ENCODE measurements at places on chromosomes 6 and 20. TPM values are rescaled to one million over a fixed set of nuclear protein-coding genes. Genes with fewer than 3 reads are reported as not detected.

DNA sequence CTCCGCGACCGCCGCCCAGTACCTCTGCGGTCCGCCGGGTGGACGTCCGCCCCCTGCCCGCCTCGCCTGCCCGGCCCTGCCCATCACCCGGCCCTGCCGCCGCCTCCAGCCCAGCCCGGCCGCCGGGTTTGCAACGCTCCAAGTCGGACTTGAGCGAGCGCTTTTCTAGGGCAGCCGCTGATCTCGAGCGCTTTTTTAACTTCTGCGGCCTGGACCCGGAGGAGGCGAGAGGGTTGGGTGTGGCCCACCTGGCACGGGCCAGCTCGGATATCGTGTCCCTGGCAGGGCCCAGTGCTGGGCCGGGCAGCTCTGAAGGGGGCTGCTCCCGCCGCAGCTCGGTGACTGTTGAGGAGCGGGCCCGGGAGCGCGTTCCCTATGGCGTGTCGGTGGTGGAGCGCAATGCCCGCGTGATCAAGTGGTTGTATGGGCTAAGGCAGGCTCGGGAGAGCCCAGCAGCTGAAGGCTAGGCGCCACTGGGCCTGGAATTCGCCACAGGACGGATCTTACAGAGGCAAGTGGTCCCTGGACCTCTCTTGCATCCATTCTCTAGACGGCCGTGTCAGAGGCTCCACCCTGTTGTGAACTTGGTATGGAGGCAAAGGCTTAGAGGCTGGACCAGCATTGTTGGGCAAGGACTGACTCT, 11.8 kb downstream of the FAM110A start:
- DNase-seq = no peak

Gene RIMS4
- total RNA-seq = 9.0 TPM

DNA sequence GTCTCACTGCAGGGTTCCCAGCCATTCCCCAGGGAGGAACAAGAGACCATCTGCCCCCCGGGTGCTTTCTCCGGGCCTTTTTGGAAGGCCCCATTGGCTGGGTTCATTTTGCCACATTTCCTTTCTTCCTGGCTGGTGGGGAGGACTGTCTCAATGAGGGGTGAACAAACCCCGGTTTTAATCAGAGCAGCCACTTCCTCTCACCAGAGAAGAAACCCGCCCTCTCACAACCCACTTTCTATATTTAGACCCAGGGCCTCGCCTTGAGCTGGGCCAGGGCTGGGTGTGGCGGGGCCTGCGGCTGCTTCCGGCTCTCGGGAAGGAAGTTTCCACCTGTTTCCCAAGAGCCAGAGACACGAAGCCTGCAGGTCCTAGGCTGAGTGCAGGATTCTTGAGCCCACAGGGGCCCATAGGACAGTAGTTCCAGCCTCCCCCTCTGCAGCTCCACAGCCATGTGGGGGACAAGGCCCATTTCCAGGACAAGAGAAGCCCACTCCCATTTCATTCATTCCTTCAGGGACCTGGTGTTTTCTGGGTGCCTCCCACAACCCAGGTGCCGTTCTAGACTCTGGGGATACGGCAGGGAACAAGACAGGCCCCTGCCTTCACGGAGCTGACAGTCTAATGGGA, 41.8 kb downstream of the RBM38 start:
- DNase-seq = peak; percentile 40

GRCh38 chr6:1630212-1630770, 20.6 kb downstream of the FOXC1 start:
- DNase-seq = no peak

DNA sequence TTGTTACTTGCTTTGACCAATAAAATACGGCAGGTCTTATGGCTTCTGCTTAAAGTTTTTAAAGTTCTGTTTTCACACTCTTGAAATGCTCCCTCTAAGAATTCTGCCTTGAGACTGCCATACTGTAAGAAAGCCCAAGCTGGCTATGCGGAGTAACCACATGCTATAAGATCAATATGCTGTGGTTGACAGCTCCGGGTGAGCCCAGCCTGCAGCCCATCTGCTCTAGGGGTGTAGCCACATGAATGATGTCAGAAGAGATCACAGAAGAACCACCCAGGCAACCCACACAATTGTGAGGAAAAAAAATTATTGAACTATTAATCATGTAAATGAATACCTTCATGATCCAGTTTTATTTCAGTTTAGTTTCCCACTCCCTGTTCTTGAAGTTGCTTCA, 26.1 kb upstream of the SH3BGRL2 start:
- DNase-seq = no peak

DNA sequence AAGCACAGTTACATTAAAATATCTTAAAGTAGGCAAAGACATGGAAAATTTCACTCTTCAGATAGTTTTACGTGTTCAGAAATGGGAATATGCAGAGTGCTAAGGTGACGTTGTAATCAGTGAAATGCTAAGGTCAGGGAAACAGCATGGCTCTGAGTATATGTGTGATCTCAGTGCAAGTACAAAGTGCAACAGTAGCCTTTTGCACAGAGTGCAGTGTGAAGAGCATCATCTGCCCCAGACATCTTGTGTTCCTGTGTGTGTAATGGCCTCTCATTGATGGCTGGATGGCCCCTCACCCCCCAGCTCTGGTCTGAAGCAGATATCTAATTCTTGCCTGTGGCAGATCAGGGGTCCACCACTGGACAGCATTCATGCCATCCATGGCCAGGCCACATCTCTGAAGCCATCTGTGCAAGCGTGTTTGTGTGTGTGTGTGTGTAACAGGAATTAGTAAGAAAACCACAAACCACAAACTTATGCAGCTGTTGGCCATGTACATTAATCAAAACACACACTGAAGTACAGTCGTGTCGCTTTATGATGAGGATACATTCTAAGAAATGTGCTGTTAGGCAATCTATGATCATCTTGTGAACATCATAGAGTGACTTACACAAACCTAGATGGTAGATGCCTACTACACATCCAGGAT, 165.1 kb downstream of the RALGAPA2 start:
- no peak for DNase-seq

Gene UBE2C
- total RNA-seq = 423 TPM

Gene FAM209A
- total RNA-seq = 1.2 TPM

Gene SEL1L2
- not detected for total RNA-seq

DNA sequence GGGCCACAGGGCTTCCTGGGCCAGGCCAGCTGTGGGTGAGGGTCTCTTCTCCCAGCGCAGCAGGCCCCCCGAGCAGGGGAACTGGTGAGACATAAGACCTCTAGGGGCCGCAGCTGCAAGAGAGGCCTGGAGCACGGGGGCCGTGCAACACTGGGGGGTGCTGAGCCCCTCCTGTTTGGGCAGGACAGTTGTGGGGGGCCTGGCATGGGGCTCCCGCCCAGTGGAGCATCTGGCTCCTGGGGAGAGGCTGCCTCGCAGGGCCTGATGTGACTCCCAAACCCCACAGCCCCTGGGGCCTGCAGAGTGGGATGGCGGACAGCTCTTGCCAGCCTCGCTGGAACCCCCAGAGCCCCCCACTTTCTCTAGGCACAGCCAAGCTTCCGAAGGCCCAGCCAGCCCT, 16.9 kb upstream of the GATA5 start:
- no peak for DNase-seq

DNA sequence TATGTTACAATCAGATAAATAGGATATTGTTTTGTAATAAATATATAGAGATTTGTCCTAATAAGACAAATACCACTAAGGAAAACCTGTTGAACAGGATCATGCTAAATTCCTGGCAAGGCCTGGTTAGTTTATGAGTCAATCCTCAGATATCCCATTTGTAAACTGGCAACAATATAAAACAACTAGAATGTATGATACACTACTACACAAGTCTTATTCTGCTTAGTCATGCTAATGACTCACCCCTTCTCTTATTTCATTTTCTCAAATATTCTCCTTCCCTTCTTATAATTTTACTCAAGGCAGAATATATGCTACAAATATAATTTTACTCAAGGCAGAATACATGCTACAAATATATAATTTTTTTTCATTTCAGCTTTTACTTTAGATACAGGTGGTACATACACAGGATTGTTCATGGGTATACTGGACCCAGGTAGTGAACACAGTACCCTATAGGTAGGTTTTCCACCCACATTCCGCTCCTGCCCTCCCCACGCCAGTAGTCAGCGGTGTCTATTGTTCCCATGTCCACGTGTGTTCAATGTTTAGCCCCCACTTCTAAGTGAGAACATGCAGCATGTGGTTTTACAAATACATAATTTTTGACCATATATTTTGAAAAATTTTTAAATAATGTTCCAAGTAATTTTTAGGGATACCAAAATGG, 6.3 kb downstream of the OSER1 start:
- no peak for DNase-seq

Data from Caco-2 (cell line).